ENCODE measurements at places on chromosomes 12 and 14.

GRCh38 chr12:131001493-131001892, 47.8 kb downstream of the ADGRD1 start:
- DNase-seq = no peak

- DNase-seq = peak; percentile 32
Observed at GRCh38 chr12:133081159-133081780, 547 bp downstream of the ZNF140 start.

- no peak for DNase-seq
Observed at GRCh38 chr12:29616664-29617406, 119.3 kb upstream of the OVCH1 start.

DNA sequence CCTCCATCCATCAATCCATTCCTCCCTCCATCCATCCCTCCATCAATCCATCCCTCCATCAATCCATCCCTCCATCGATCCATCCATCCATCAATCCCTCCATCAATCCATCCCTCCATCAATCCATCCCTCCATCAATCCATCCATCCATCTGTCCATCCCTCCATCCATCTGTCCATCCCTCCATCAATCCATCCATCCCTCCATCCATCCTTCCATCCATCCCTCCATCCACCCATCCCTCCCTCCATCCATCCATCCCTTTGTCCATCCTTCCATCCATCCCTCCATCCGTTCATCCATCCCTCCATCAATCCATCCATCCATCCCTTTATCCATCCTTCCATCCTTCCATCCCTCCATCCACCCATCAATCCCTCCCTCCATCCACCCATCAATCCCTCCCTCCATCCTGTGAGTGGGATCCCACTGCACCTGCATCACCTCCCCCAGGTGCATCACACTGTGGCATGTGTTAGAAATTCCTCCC, 338.1 kb upstream of the SFSWAP start:
- DNase-seq = no peak

GRCh38 chr12:121358073-121358472, 5.9 kb upstream of the ANAPC5 start:
- DNase-seq = no peak

DNA sequence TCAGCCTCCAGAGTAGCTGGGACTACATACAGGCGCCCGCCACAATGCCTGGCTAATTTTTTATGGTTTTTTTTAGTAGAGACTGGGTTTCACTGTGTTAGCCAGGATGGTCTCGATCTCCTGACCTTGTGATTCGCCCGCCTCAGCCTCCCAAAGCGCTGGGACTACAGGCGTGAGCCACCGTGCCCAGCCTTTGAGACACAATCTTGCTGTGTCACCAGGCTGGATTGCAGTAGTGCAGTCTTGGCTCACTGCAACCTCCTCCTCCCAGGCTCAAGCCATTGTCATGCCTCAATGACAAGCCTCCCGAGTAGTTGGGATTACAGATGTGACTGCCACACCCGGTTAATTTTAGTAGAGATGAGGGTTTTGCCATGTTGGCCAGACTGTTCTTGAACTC, 21.3 kb upstream of the STRN3 start:
- DNase-seq = no peak

GRCh38 chr14:20627346-20628027, 14.0 kb downstream of the OR6S1 start:
- no peak for DNase-seq

DNA sequence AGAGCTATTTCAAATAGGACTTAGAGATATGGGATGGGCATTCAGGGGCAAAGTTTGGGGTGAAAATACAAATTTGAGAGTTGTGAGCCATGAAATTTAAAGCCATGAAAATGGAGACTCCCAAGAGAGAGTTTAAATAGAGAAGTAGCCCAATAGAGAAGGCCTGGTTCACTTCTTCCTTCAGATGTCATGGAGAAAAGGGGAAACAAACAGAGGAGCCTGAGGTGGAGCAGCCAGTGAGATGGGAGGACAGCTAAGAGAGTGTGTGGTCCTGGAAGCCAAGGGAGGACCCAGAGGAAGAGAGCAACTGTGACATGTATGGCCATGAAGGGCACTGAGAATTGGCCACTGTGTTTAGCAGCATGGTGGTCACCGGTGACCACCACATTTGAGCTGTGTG, 12.3 kb upstream of the DYNLL1 start:
- no peak for DNase-seq

GRCh38 chr14:94638961-94639817, 27.0 kb downstream of the SERPINA3 start:
- no peak for DNase-seq

- no peak for DNase-seq
Observed at GRCh38 chr12:15853877-15854276, 28.3 kb upstream of the STRAP start.
